ENCODE measurements at places on chromosomes 12 and 14. TPM values are rescaled to one million over a fixed set of nuclear protein-coding genes. Genes with fewer than 3 reads are reported as not detected.

The BATF gene
- 1.3 TPM for total RNA-seq

The SLC17A8 gene
- not detected for total RNA-seq

The RD3L gene
- total RNA-seq = not detected

The SOAT2 gene
- total RNA-seq = not detected

The DIO2 gene
- not detected for total RNA-seq

The ANKS1B gene
- total RNA-seq = 0.13 TPM

The MUCL1 gene
- total RNA-seq = not detected

The SYT10 gene
- total RNA-seq = not detected

The RIPK3 gene
- total RNA-seq = 2.3 TPM

The OR6C2 gene
- total RNA-seq = not detected

The IL31 gene
- total RNA-seq = not detected

The GPRC5A gene
- 57.3 TPM for total RNA-seq

The OR4M1 gene
- not detected for total RNA-seq

The C1R gene
- total RNA-seq = 2.5 TPM

The DHRS2 gene
- 0.13 TPM for total RNA-seq

The OR4Q3 gene
- total RNA-seq = not detected

The HCAR3 gene
- total RNA-seq = not detected

The CD163 gene
- total RNA-seq = not detected

The CMKLR1 gene
- total RNA-seq = not detected

All from mammary microvascular endothelial cell (primary cell).